ENCODE measurements at places on chromosomes 3 and 15.

- DNase-seq = no peak
Measured at GRCh38 chr15:60580650-60581376, 101.9 kb upstream of the ICE2 start.

DNA sequence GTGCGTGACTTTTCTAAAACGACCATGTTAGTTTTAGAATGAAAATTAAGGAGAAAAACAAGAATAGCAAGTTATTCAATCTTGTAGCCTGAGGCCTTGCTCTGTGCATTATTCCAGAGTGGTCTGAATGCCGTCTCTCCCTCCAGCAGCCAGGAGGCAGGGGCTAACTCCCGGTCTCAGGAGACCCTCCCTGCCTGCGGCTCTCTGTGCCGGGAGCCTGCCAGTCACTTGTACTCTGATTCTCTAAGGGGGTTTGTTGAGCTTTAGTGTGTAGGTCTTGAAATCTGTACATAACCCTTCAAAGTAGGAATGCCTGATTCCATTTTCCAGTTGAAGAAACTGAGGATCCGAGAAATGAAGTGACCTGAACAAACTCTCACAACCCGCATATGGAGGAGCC is 97.3 kb downstream of the ARNT2 start:
- DNase-seq = no peak

- DNase-seq = no peak
Measured at GRCh38 chr15:91649831-91650321, 203.6 kb upstream of the SLCO3A1 start.

DNA sequence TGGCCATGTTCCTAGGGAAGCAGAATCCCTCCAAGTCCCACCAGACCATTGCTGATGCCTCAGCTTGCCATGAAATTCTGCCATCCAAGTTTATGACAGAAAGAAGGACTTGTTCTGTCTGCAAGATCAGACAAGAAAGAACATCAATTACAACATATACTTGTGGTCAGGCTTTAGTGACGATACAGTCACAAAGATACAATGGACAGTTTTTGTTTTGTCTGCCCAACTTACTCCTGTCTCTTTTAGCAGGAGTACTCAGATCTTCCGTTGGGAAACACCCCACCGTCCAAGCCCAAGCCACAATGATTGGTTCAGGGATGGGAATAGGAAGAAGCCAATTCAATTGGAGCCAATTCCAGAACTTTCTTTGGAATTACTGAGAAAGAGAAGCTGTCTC is 15.7 kb downstream of the KLHL6 start:
- no peak for DNase-seq

- DNase-seq = no peak
Measured at GRCh38 chr15:29611057-29611456, 211.2 kb downstream of the TJP1 start.

DNA sequence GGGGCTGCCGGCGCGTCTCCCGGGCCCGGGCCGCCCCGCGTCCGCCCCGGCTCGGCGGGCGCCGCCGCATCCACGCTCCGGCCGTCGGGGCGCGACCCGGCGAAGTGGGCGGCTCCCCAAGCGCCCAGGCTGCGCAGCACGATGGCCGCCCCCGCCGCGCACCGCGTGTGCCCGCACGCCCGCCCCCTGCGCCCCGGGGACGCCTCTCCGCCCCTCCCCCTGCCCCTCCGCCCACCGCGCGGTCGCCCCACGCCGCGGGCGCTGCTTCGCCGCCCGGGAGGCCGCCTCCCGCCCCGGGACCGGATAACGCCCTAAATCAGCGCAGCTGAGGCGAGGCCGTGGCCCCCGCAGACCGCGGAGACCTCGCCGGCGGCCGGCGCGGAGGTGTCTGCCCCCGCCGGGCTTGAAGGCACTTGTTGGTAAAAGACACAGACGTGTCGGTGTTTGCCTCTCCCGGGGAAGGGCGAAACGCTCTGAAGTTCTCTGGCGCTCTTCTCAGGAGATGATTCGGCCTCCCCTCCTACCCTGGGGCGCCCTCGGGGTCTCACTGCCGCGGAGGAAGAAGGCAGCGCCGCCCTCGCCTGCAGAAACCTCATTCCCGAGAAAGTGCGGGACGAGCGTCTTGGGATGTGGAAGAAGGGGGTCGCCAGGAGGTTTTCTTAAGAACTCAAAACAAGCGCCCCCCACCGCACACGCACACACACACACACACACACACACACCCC is at the start of gene BNC1:
TSS of gene BNC1 (minus strand) at position 106 of the 725 bp plus-strand sequence. CDS start at position 70, 36 bp downstream.
- DNase-seq = no peak

GRCh38 chr3:53523346-53523745 is 28.9 kb downstream of the CACNA1D start:
- DNase-seq = no peak

GRCh38 chr3:67109651-67110204 is 111.6 kb downstream of the KBTBD8 start:
- no peak for DNase-seq

- no peak for DNase-seq
Measured at GRCh38 chr3:128367221-128367620, 99.5 kb downstream of the DNAJB8 start.

DNA sequence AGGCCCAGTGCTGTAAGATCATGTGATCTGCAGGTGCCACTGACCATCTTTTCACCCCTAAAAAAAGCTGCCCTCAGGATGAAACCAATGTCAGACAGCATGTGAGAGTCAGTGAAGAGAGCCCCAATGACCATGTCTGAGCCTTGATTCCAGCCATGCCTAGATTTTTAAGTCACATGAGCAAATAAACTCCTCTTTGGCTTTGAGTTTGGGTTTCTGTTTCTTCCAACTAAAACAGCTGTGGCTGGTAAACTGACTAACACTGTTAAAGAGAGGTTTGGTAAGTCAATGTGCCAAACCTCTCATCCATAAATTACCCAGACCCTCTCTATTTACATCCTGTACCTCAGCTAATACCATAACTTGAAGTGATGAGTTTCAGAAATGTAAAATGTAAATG is 8.3 kb downstream of the MYO5A start:
- no peak for DNase-seq

DNA sequence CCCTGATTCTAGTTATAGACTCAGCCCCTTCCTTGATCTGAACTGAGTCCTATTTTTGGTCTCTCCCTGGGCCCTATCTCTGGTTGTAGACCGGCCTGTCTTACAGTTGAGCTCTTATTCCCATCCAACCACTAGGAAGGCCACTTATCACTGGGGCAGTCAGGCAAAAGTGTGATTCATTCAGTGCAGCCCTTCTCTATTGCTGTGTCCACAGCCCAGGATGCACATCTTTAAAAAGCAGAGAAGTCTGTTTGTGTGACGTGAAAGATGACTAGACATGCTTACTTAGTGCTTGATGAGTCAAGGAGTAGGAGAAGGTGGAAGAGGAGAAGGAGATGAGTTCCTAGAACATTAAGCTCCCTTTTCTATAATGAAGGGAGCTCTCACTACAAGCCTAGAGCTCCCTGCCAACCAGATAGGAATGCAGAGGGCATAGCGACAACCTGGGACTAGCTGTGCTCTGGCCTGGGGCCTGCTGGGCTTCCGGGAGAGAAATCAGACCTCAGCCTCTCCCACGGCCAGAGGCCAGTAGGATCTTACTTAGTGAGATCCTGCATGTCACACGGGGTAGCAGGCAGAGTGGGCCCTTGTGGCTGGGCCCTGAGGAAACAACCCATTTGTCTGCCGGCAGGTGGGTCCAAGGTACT is 25.7 kb downstream of the INSYN1 start:
- no peak for DNase-seq

GRCh38 chr3:9861201-9861600 is 17.4 kb upstream of the RPUSD3 start:
- no peak for DNase-seq

DNA sequence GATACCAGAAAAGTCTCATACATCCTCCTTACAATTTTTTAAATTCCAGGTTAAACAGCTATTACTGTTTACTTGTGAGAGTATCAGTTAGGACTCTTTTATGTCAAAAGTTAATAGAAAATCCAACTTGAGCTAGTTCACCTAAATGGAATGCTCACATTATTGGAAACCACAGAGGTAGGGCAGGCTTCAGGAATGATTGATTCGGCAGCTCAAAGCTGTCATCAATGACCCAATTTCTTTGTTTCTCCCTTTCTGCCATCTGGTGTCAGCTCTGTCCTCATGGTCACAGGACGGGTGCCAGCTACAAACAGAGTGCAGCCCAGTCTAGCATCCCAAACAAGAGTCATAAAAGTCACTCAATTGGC is 32.2 kb downstream of the CFAP20DC start:
- no peak for DNase-seq

DNA sequence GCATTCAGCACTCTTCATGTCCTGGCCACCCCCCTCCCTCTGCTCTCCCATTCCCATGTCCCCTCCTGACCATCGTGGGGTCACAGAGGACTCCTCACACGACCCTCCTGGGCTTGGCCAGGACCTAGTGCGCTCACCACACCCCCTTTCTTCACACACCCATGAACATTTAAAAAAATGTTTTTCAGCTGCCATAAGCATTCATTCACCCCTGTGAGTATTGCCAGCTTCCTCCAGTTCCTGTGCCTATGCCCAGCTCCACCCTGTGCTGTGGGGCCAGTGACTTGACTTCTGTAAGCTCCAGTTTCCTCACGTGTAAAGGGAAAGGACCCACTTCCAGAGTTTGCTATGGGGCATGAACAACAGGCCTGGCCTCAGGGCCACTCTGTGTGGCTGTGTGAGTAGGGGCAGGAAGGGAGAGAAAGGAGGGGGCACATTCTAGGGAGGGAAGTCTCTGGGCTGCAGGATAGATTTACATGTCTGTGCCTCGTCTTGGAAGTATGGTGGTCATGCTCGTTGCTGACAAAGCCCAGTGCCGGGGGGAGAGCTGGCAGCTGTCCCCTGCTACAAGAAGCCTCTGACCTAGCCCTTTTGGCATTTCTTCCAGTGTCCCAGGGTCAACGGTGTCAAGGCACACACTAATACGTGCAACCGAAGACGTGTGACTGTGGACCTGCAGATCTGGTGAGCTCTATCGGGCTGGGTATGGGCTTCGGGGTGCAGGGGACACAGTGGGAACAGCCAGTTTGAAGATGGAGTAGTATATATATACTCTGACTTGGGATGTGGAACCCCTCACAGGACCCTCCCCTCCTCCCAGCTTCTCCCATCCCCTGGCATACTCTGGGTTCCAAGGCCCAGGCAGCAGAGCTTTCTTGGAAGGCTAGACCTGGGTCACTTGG is 22.8 kb downstream of the ESYT3 start:
- no peak for DNase-seq

DNA sequence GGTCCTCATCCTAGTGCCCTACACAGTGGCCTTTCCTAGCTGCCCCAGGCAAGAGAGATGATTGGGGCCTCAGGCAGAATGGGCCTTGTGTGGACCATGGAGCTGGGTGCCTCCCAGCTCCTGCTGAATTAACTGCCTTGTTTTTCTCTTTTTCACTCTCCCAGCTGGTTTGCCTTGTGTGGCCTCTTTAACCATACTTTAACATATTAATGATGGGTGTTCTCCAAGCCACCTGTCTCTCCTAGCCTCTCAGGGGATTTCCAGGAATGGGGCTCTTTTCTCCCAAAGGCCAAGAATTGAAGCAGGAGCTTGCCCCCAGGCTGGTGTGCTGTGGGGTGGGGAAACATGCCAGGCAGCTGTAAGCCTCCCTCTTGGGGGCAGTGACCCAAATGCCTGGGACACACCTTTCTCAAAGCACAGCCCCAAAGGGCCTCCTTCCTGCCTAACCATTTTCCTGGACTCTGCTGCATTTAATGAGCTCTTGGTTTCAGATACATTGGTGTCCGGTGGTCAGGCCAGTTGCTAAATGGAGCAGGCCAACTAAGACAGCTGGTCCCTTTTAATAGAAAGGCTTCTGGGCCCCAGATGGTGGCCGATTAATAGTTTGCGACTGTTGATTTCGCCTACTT is 5.6 kb downstream of the ALPK3 start:
- no peak for DNase-seq

GRCh38 chr15:25691544-25692430 is 171.3 kb downstream of the ATP10A start:
- DNase-seq = no peak

DNA sequence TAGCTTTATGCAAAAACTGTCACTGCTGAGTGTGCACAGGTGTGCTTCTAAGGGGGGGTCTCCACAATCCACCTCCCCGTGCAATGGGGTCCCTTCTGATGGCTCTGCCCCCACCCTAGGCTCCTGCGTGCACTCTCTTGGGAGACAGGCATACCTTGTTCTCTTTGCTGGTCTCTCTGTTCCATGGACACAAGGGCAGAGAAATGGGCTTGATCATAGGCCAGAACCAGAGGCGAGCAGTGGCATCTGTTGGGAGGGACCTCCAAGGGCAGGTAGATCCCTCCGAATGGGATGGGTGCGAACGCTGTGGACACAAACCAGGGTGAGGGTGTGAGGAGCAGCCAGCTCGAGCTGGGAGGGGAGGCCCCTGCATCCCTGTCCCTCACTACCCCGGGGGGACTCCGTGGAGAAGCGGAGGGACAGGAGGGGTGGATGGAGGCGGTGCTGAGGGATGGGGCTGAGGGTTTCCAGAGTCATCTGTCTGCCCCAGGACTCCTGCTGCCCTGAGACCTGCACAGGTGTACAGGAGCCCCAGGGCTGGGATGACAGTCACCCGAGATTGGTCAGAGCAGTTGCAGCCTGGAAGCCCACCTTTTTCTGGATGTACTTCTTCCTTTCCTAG is 175.0 kb downstream of the KLF13 start:
- DNase-seq = no peak
